ENCODE measurements at places on chromosomes 1 and 21. TPM values are rescaled to one million over a fixed set of nuclear protein-coding genes. Genes with fewer than 3 reads are reported as not detected.

The ALX3 gene
- not detected for total RNA-seq

The HPDL gene
- 60.7 TPM for total RNA-seq

The CCDC181 gene
- total RNA-seq: 3.1 TPM

The FCRL2 gene
- total RNA-seq: not detected

The VASH2 gene
- 305 TPM for total RNA-seq

The DESI2 gene
- 175 TPM for total RNA-seq

The LCE6A gene
- total RNA-seq: not detected

The AGBL4 gene
- 1.5 TPM for total RNA-seq

The CR1 gene
- total RNA-seq: 0.70 TPM

The ADAM30 gene
- total RNA-seq: not detected

The PTPRC gene
- total RNA-seq: 0.10 TPM

The DISC1 gene
- total RNA-seq: 6.5 TPM

GRCh38 chr1:206904423-206905142, 7.3 kb downstream of the IL24 start:
- H3K4me1 ChIP-seq: peaks cover 4% of the 10 kb centered on the region
- no peaks in the 10 kb centered on the region for H3K36me3 ChIP-seq
- H3K4me3 ChIP-seq: no peak overlapping the region
- H3K27me3 ChIP-seq: peaks cover 19% of the 10 kb centered on the region
- no peak for DNase-seq
- H3K27ac ChIP-seq: no peak overlapping the region

DNA sequence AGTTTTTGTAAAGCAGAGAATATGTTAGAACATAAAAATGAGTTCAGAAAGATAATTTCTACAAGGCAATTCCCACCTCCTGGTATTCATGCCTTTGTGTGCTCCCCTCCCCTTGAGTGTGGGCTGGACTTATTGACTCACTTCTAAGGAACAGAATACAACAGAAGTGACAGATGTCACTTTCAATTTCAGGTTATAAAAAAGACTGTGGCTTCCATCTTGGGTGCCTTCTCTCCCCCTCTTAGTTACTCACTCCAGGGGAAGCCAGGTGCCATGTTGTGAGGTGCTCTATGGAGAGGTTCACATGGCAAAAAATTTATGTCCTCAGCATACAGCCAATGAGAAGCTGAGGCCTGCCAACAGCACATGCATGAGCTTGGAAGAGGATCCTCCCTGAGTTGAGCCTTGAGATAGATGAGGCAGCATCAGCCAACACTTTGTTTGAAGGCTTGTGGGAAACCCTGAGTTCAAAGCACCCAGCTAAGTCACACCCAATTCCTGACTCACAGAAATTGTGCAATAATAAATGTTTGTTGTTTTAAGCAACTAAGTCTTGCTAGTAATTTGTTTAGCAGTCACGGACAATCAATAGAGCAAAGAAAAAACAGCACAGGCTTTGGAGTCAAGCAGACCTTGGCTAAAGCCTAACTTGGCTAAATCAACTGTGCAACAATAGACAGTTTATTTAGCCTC, 73.5 kb upstream of the NGF start:
- no peaks in the 10 kb centered on the region for H3K4me1 ChIP-seq
- no peak overlapping the region for H3K4me3 ChIP-seq
- no peak overlapping the region for H3K27ac ChIP-seq

GRCh38 chr1:53273526-53273925, 35.2 kb upstream of the MAGOH start:
- DNase-seq: no peak
- peaks cover 12% of the 10 kb centered on the region for H3K36me3 ChIP-seq
- no peaks in the 10 kb centered on the region for H3K4me1 ChIP-seq
- no peak overlapping the region for H3K27ac ChIP-seq
- no peak overlapping the region for H3K4me3 ChIP-seq

DNA sequence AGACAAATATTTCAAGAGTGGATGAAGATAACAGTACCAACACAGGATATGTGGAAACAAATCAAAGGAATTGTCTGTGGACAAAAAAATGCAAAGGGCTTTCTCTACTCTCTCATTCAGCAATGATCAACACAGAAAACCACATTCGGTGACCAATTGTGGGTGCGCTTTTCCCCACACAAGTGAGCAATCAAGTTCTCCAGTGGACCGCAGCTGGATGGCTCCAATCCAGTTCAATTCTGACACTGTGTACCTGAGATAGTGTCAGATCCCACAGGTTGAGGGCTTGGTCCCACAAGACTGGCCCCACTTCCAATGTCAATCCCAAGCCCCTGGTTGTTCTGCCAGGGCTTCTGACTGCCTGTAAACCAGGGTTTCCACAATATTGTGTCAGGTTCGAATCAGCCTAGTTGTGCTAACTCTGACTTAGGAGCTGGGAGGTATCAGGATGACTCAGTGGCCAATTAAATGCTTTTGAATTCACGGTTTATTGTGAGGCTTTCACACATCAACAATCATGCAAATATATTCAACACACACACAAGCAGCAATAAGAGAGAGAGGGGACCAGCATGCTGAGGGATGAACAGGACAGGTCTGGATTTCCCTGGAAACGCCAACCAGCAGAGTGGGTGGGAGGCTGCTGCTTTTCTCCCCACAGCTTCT, 87.0 kb upstream of the BTG3 start:
- no peaks in the 10 kb centered on the region for H3K4me1 ChIP-seq
- H3K27ac ChIP-seq: no peak overlapping the region
- H3K4me3 ChIP-seq: no peak overlapping the region
- DNase-seq: no peak
- no peaks in the 10 kb centered on the region for H3K36me3 ChIP-seq

- H3K4me1 ChIP-seq: no peaks in the 10 kb centered on the region
- H3K27me3 ChIP-seq: no peaks in the 10 kb centered on the region
- no peak overlapping the region for H3K27ac ChIP-seq
- DNase-seq: no peak
- H3K36me3 ChIP-seq: no peaks in the 10 kb centered on the region
These were observed 328.7 kb downstream of the PTPRC start for GRCh38 chr1:198967566-198967965.

- no peaks in the 10 kb centered on the region for H3K4me1 ChIP-seq
- no peak overlapping the region for H3K27ac ChIP-seq
- no peaks in the 10 kb centered on the region for H3K36me3 ChIP-seq
- no peak for DNase-seq
- H3K27me3 ChIP-seq: no peaks in the 10 kb centered on the region
These were observed 3.2 kb downstream of the NR0B2 start for GRCh38 chr1:26910343-26911160.

- H3K4me3 ChIP-seq: no peak overlapping the region
- no peak for DNase-seq
- H3K36me3 ChIP-seq: no peaks in the 10 kb centered on the region
- peaks cover 44% of the 10 kb centered on the region for H3K27me3 ChIP-seq
- 0 out of 2 replicates have a peak, but pooled peaks cover 3% of the 10 kb centered on the region for H3K4me1 ChIP-seq
These were observed 28.2 kb downstream of the PRDM2 start for GRCh38 chr1:13728091-13728715.

DNA sequence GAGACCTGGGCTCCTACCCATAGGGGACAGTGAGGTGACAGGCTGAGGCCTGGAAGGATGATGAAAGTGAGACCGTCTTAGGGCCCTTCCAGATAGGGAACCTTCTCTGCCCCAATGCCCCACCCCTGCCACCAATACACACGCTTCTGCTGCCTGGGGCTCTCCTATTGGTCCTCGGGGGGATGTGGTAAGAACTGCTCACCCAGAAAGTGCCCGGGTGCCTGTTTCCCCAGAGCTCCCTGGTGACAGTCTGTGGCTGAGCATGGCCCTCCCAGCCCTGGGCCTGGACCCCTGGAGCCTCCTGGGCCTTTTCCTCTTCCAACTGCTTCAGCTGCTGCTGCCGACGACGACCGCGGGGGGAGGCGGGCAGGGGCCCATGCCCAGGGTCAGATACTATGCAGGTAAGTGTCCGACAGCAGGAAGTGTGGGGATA, 948 bp downstream of the SEMA4A start:
- H3K4me1 ChIP-seq: peaks cover 45% of the 10 kb centered on the region
- H3K4me3 ChIP-seq: no peak overlapping the region
- H3K27me3 ChIP-seq: no peaks in the 10 kb centered on the region
- DNase-seq: no peak
- no peaks in the 10 kb centered on the region for H3K36me3 ChIP-seq

GRCh38 chr21:42609811-42610210, 43.6 kb upstream of the PDE9A start:
- no peak for DNase-seq
- H3K4me3 ChIP-seq: no peak overlapping the region
- no peaks in the 10 kb centered on the region for H3K27me3 ChIP-seq
- H3K4me1 ChIP-seq: no peaks in the 10 kb centered on the region
- H3K27ac ChIP-seq: no peak overlapping the region

DNA sequence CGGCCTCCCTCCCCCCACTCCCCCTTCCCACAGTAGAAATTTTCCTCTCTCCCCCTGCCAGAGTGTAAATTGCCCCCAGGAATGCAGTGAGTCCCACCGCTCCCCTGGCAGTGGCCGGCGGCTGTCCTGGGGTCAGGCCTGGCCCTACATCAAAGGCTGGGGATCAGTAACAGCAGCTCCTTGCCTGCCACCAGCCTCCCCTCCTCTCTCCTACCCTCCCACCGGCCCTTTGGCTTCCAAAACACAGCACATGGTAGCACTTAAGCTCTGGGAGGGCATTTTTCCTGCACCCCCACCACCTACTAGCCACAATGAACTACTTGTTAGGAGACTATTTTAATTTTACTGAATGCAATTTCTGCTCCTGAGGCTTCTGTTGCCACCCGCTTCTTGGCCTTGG, 9.0 kb upstream of the COL8A2 start:
- H3K27me3 ChIP-seq: no peaks in the 10 kb centered on the region
- no peak overlapping the region for H3K27ac ChIP-seq
- H3K4me3 ChIP-seq: no peak overlapping the region
- no peaks in the 10 kb centered on the region for H3K36me3 ChIP-seq

DNA sequence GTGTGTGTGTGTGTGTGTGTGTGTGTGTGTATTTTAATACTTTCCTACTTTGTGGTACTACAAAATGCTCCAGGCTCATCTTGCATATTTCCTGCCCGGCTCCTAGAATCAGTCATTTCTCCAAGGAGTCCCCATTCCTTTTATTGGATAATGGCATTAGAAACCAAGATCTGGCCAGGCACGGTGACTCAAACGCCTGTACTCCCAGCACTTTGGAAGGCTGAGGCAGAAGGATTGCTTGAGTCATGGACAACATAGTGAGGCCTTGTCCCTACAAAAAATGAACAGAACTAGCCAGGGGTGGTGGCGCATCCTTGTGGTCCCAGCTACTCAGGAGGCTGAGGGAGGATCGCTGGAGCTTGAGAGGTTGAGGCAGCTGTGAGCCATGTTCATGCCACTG, 20.3 kb downstream of the EPB41 start:
- H3K4me3 ChIP-seq: no peak overlapping the region
- no peaks in the 10 kb centered on the region for H3K4me1 ChIP-seq
- no peak overlapping the region for H3K27ac ChIP-seq

GRCh38 chr1:178487070-178487615, 9.6 kb downstream of the CLEC20A start:
- peak overlapping the region; percentile 37 for H3K4me3 ChIP-seq
- no peak overlapping the region for H3K27ac ChIP-seq
- no peaks in the 10 kb centered on the region for H3K4me1 ChIP-seq
- no peak for DNase-seq

GRCh38 chr1:244165021-244165420, 113.9 kb downstream of the ZBTB18 start:
- H3K4me1 ChIP-seq: peaks cover 24% of the 10 kb centered on the region
- no peaks in the 10 kb centered on the region for H3K27me3 ChIP-seq
- DNase-seq: no peak
- no peak overlapping the region for H3K27ac ChIP-seq
- no peaks in the 10 kb centered on the region for H3K36me3 ChIP-seq

DNA sequence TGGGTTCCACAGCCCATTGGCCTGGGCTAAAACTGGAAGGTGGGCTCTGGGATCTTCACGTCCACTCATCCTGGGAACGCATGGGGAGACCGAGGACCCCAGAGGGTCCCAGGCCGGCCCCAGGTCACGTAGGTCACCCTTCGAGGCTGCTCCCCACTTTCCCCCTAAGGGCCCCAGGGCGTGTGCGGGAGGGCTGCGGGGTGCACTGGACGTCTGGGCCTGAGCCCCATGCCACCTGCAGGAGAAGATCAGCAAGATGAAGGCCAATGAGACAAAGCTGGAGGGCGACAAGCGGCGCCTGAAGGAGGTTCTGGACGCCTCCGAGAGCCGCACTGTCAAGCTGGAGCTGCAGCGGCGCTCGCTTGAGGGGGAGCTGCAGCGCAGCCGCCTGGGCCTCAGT, 12.5 kb downstream of the MFAP2 start:
- no peak overlapping the region for H3K27ac ChIP-seq
- H3K4me1 ChIP-seq: peaks cover 7% of the 10 kb centered on the region
- H3K4me3 ChIP-seq: no peak overlapping the region
- no peaks in the 10 kb centered on the region for H3K27me3 ChIP-seq
- no peaks in the 10 kb centered on the region for H3K36me3 ChIP-seq
- DNase-seq: no peak

- DNase-seq: no peak
- no peaks in the 10 kb centered on the region for H3K4me1 ChIP-seq
- peaks cover 4% of the 10 kb centered on the region for H3K36me3 ChIP-seq
- H3K27me3 ChIP-seq: no peaks in the 10 kb centered on the region
- no peak overlapping the region for H3K4me3 ChIP-seq
These were observed 67.7 kb upstream of the MPC2 start for GRCh38 chr1:168004531-168004930.

DNA sequence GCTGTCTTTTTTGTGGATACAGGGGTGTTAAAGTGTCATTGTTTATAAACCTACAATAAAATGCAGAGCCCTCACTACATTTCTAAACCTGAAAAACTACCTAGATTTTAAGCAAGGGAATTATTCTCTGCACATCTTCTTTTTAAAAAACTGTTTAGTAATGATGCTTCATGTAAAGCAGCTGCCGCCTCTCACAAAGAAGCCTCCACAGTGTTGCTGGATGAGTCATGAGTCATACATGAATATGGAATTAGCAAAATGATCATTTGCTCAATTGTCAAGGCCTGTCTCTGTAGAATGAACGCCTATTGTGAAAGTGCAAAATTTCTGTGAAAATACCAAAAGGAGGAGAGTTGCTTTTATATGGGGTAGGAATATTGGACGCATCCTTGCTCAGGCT, 259.5 kb upstream of the CHRM3 start:
- no peaks in the 10 kb centered on the region for H3K36me3 ChIP-seq
- DNase-seq: no peak

GRCh38 chr1:221740993-221741702, 741 bp downstream of the DUSP10 start:
- peak; percentile 57 for DNase-seq
- H3K36me3 ChIP-seq: no peaks in the 10 kb centered on the region
- H3K27ac ChIP-seq: no peak overlapping the region
- H3K4me1 ChIP-seq: peaks cover 24% of the 10 kb centered on the region
- peak overlapping the region; percentile 61 for H3K4me3 ChIP-seq

- no peak overlapping the region for H3K4me3 ChIP-seq
- DNase-seq: no peak
- no peaks in the 10 kb centered on the region for H3K36me3 ChIP-seq
- no peaks in the 10 kb centered on the region for H3K27me3 ChIP-seq
- no peaks in the 10 kb centered on the region for H3K4me1 ChIP-seq
- no peak overlapping the region for H3K27ac ChIP-seq
These were observed 108.9 kb downstream of the IFI44 start for GRCh38 chr1:78758506-78758905.

GRCh38 chr1:34697818-34698217, 57.0 kb upstream of the GJB5 start:
- H3K4me3 ChIP-seq: no peak overlapping the region
- no peak for DNase-seq
- H3K27ac ChIP-seq: no peak overlapping the region
- H3K27me3 ChIP-seq: no peaks in the 10 kb centered on the region
- H3K36me3 ChIP-seq: no peaks in the 10 kb centered on the region

- H3K4me3 ChIP-seq: no peak overlapping the region
- DNase-seq: no peak
- no peaks in the 10 kb centered on the region for H3K36me3 ChIP-seq
- no peaks in the 10 kb centered on the region for H3K27me3 ChIP-seq
- H3K4me1 ChIP-seq: no peaks in the 10 kb centered on the region
These were observed 98.3 kb upstream of the RUNX1 start for GRCh38 chr21:35147439-35147838.

All from GM23338 (cell line).